Activated CD4-positive, alpha-beta T cell treated with anti-CD3 and anti-CD28 coated beads, Interleukin-2, Interleukin-6, amounts not matched to agents 100 ng/mL and 50 ng/mL, durations not matched to agents 16 hours and 8 hours (primary cell): ENCODE measurements at places on chromosomes 1 and 21.

DNA sequence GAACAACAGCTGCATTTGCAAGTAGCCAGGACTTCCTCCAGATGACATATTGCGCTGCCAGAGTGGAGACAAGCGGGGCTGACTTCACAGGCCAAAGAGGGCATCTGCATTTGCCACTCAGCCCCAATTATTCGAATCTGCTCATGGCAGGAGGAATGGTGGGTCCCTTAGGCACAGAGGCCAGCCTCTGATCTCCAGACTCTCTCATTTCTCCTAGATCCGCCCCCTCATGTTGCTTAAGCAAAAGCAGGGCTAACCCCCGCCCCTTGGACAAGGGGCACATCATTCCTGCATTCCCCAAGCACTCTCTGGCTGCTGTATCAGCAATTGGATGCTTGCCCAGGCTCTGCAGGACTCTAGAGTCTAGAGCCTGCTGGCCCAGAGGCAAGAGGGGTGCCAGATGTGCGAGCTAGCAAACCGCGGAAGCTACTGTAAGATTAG is 262.4 kb downstream of the ST6GALNAC3 start:
- DNase-seq: no peak

DNA sequence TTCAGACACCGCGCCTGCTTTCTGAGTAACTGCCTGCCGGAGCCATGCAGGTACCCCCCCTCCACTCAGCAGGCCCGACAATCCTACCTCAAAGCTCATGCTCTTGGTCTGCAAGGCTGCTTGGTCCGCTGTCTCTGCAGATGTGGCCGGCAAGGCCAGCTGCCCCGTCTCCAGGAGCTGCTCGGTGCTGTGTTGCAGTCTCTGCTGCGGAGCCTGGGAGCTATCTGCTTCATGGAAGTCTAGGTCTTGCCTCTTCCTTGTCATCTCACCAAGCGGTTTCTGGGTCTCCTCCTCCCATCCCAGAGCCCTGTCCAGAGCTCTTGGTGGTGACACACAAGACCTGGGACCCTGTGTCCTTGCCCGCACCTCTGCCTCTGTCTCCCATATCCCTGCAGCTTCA is 24.0 kb upstream of the GNPAT start:
- no peak for DNase-seq

DNA sequence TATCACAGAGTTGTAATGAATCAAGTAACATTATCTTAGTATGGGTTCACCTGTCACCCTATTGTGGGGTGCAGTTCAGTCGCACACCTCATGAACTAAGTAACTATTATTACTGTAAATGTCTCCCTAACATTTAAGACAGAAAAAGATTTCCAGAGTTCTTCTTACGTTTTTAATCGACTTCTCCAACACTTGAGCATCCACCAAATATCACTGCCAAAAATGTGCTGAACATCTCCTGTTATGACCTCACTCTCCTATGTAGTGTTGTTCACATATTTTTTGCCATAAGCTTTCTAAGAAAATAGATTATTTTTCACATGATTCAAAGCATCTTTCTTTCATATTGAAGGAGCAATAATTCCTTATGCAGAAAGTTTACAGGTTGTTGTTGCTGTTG is 1.3 kb downstream of the TTLL7 start:
- DNase-seq: no peak

DNA sequence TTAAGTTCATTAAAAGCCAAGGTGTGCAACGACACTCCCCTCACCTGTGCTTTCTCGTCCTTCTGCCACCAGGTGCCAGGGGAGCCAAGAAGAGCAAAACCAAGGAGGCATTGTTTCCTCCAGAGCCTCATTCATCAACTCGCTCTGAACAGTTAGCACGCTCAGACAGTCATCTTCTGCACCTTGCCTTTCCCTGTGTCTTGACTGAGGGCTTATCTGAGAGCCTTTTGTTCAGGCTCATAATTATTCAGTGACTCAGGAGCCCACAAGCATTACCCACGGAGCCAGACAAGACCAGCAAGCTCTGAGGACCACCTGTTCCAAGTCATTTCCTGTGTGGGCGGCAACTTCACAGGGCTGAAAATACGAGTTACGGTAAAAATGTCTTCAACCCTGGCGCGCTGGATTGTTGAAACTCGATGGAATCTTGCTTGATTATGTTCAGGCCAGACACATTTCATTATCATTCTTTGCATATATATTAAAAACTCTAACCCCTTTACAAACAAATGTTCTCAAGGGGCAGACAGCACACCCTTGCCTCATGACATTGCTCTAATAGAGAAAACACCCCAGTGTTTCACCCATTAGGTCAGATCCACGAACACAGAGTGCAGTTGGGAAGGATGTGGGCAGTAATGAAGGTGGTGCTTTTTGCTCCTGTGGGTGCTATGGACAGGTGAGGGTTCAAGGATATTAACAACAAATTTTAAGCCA is 89.7 kb upstream of the RUNX1 start:
- DNase-seq: peak; percentile 20

GRCh38 chr1:147785794-147786506 is 25.5 kb upstream of the GJA5 start:
- DNase-seq: no peak

- DNase-seq: no peak
Observed at GRCh38 chr21:45465611-45466329, 60.8 kb downstream of the COL18A1 start.

GRCh38 chr1:56576880-56577405 is 2.4 kb downstream of the PLPP3 start:
- DNase-seq: no peak

DNA sequence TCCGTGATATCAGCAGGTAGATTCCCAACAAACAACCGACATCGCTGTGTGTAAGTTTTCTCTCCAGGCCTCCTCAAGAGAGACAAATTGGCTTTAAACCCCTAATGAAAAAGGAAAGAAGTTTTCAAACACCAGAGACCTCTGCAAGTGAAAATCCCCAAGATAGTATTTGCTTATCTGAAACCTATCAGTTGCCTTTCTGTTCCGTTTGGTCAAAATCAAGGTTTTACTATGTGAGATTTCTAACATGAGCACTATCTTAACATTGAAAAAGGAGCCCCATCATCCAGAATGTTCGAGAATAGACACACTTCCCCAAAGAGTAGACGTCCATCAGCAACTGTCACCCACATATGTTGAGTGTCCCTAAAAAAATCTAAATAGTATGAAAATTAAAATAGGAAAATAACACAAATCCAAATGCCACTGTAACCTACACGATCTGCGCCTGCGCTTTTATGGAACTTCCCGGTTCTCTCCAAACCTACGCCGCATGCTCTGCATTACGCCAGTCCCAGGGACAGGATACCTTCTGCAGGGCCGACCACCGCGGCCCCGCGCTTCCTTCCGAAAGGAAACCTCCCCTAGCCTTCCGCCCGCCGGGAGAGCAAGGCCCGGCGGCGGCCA is 1.4 kb downstream of the SFPQ start:
- no peak for DNase-seq

DNA sequence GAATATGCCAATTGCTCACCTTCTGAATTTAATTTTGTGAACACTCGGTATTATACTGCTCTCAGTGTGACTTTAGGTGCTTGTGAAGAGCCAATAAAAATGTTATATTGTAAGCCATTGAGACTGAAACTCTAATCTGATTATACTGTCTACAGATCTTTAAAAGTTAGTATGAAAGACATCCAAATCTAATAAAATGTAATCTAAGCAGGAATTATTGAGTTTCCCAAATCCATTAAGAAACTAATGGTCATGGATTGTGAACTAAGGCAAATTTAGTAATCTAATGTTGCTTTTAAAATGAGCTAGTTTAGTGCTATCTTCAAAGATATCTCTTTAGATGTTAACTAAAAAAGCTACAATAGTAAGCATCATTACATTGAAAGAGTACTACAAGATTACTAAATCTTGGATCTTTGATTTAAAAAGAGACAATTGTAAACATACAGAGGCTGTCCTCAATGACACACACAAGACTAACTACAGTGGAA is 1132.4 kb upstream of the B3GALT2 start:
- no peak for DNase-seq

- no peak for DNase-seq
Observed at GRCh38 chr1:224211206-224211962, 28.3 kb downstream of the DEGS1 start.

DNA sequence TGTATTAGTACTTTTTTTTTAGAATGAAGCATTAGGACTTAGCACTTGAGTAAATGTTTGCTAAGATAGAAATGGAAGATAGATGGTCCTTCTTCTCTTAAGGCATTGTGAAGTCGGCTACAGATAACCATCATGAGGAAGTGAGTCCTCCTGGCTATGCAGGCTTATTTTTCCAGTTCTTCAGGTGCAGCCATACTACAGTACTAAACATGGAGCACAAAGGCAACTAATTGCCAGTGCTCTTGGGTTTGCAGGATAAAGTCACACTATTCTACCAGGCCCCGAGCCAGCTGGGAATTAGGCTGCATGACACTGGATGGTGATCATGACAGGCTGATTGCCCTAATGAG is 197.3 kb upstream of the SGIP1 start:
- no peak for DNase-seq

- DNase-seq: no peak
Observed at GRCh38 chr1:6352138-6352563, 41.4 kb downstream of the ACOT7 start.

- DNase-seq: peak; percentile 77
Observed at GRCh38 chr1:58755468-58755872, 28.4 kb downstream of the JUN start.

- DNase-seq: peak; percentile 97
Observed at GRCh38 chr1:28581531-28582247, 10.4 kb upstream of the RAB42 start.

DNA sequence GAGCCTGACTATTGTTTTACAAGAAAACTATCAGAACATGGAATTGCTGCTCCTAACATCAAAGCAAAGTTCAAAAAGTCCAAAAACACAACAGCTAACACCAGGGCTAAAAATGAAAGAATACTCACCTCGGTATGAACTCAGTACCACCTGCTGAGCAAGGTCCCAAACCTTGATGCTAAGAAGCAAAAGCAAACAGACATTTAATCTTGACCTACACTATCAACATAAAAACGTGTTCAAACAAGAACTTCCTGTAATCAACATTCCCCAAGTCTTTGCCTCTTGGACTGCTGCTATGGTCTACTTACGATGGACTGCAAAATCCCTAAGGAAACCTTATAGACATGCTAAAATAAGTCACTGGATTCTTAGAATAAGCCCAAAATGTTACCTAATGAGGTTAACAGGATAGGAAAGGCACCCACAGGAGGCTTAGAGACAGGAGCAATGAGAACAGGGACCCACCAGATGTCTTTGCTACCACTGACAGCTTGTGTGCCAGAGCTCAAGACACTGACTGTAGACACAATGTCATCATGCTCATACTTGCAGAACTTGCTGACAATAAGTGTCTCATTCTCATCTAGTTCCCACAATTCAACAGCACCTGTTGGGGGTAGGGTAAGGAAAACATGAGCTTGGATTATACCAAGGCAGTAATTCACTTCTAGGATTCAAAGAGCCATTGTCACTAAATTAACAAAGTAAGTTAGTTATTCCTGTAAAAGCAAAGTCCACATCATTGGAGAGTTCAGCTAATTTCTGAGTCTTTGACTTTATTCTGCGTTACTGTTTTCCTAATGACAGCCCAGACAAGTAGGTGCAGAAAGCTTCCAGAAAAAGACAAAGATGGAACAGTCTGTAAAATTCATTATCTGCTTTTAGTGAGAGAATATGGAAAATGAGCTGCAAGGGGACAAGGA is 1.8 kb downstream of the WDR77 start:
- peak; percentile 13 for DNase-seq

GRCh38 chr1:70818401-70818800 is 229.2 kb downstream of the PTGER3 start:
- no peak for DNase-seq

GRCh38 chr1:203858055-203858454 is 3.3 kb upstream of the SNRPE start:
- no peak for DNase-seq

DNA sequence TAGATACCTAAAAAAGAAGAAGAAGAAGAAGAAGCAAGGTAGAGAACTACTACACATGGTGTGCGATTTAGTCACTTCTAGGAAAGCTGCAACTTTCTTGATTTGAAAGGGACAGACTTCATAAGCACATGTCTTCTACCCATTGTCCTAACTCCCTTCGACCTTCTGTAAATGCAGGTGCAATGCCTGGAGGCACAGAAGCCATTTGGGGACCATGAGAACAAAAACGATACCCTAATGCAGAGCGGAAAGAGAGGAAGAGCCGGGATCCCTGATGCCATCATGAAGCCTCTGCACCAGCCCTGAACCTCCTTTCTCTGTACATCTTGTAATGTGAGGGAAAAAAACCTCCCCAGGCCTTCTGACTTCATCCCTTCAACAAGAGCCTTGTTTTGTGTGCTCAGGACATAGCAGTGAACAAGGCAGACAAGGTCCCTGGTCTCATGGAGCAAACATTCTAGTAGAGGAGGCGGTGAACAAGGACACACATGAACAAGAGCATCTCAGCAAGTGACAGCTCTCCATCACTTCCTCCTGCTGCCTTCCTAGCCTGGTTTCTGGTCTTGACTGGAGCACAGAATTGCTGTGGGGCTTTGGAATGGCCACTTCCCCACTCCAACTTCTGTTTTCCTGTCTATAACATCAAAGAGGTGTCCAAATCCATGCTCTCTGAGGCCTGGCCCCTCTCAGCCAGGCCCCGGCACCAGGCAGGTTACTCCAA is 5.5 kb upstream of the LAPTM5 start:
- DNase-seq: no peak

DNA sequence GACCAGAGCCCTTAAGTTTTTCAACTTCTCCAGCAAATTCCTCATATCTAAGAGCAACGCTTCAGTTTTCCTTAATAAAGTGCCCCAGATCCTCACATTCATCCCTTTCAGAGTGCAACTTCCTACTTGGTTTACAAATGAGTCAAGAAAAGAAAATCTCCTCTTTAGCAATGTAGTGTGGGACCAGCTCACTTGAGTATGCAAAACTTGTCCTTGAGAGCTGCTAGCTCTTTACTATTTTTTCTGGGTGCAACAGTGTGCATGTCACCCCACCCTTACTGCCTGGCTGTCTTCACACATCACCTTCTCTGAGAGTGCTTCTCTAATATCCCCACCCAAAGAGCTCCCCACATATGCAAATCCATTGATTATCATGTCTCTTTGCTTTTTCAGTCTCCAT is 203.1 kb upstream of the CAMK1G start:
- no peak for DNase-seq

GRCh38 chr1:56548571-56548970 is 30.8 kb downstream of the PLPP3 start:
- no peak for DNase-seq

- peak; percentile 34 for DNase-seq
Observed at GRCh38 chr1:91805311-91805801, 80.6 kb downstream of the TGFBR3 start.

GRCh38 chr1:83641796-83642443 is 357.0 kb downstream of the TTLL7 start:
- no peak for DNase-seq

GRCh38 chr1:201229771-201230635 is 39.4 kb downstream of the IGFN1 start:
- no peak for DNase-seq
